ENCODE measurements at places on chromosomes 3 and 15.

- no peak for DNase-seq
Measured at GRCh38 chr15:42121682-42122081, 27.3 kb upstream of the PLA2G4D start.

GRCh38 chr3:184734903-184735701 lies 23.2 kb upstream of the MAGEF1 start:
- DNase-seq, result no peak

DNA sequence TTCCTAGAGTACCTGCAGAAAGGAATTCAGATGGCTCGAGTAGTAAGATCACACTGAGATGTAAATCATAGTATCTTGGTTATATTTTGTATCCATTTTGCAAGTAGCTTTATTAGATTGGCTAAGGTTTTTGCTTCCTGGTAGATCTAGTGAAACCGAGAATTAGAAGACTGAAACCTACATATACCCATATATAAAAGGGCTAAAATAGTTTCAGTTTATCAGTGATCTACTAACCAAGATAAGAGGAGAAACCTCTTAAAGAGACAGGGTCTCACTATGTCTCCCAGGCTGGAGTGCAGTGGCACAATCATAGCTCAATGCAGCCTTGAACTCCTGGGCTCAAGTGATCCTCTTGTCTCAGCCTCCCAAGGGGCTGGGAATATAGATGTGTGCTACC lies 135.3 kb downstream of the PCCB start:
- DNase-seq, result no peak

- no peak for DNase-seq
Measured at GRCh38 chr3:122907471-122907870, 112.6 kb downstream of the SLC49A4 start.

Data from BJ (cell line).